ENCODE measurements at places on chromosomes 5 and 9.

DNA sequence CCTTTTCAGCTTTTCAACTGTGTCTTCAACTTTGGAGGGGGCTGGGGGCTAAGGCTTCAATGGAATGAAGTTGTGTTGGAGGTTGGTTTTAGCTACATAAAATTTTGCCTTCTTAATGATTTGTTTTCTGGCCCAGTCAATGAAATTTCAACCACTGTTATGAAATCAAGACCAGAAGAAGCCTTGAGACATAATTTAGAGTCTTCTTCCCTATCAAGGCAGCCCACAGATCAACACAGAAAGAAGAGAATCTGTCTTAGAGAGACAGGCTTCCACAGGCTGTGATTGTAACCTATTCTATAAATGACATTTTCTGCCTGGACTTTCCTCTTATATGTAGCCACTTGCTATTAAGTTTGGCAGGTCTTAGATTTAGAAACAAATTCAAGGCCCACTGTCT, 46.5 kb upstream of the ZSWIM6 start:
- no peak for DNase-seq

GRCh38 chr5:90803381-90803780, 244.8 kb downstream of the ADGRV1 start:
- no peak for DNase-seq

GRCh38 chr5:41240985-41241384, 27.7 kb upstream of the C6 start:
- DNase-seq, result no peak

- DNase-seq, result no peak
Measured at GRCh38 chr9:110217656-110218099, 9.7 kb upstream of the C9orf152 start.

DNA sequence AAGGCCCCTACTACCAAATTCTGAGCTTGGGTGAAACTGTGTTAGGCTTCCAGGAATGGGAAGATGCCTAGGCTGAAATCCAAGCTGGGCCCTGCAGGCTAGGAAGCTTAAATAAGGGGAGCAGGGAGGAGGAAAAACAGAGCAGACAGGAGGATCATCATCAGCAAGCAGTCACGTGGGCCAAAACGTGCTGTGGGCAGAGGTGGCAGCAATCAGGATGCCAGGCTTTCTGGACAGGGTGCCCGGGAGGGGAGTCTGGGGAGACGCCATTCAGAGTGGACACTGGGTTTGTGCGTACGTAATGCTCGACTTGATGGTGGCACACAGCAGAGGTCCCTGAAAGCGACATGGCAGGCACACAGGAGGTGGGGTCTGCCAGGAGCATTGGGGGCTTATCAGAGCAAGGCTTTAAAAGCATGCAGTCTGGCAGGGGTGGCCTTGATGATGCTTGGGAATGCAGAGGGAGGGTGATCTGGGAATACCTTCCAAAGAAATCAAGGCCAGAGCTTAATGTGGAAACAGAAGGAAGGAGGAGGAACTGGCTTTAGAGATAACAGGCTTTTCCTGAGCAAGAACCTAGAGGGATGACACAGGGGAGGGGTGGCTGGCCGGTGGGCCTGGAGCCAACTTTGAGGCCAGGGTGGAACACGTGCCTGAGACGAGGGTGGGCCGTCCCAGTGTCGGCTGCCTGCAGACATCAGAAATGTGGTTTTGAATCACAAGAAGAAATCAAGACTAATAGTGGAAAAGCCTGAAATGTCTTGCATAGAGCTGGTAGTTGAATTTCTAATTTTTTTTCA, 212.5 kb downstream of the GADD45G start:
- DNase-seq, result no peak

- no peak for DNase-seq
Measured at GRCh38 chr5:95925939-95926338, 35.7 kb downstream of the ELL2 start.

Measured in activated CD4-positive, alpha-beta T cell treated with anti-CD3 and anti-CD28 coated beads for 36 hours (primary cell).